ENCODE measurements at places on chromosomes 7 and 10. TPM values are rescaled to one million over a fixed set of nuclear protein-coding genes. Genes with fewer than 3 reads are reported as not detected.

The ADIRF gene
- total RNA-seq, result not detected

The WDR86 gene
- total RNA-seq, result 0.11 TPM

The GSTO2 gene
- 2.4 TPM for total RNA-seq

The HDAC9 gene
- total RNA-seq, result 0.25 TPM

The TEX47 gene
- not detected for total RNA-seq

The TMEM236 gene
- total RNA-seq, result 0.06 TPM

The DKK1 gene
- 499 TPM for total RNA-seq

The SORBS1 gene
- total RNA-seq, result 0.58 TPM

The SEMA3A gene
- 3.9 TPM for total RNA-seq

The BAMBI gene
- 11.3 TPM for total RNA-seq

The TMEM270 gene
- 0.13 TPM for total RNA-seq

The SEMA4G gene
- 8.4 TPM for total RNA-seq

The MSMB gene
- total RNA-seq, result 0.42 TPM

The ASB10 gene
- not detected for total RNA-seq

The OR2A7 gene
- not detected for total RNA-seq

The CHN2 gene
- 0.38 TPM for total RNA-seq

The SLC26A3 gene
- total RNA-seq, result not detected

The GPNMB gene
- total RNA-seq, result 3.6 TPM

The H2BK1 gene
- total RNA-seq, result not detected

The TMEM178B gene
- total RNA-seq, result 1.3 TPM

The SGMS1 gene
- 43.7 TPM for total RNA-seq

The CHST3 gene
- total RNA-seq, result 51.0 TPM

The C10orf143 gene
- total RNA-seq, result 0.39 TPM

The FKBP6 gene
- total RNA-seq, result not detected

The CDHR3 gene
- total RNA-seq, result 4.0 TPM

The MKI67 gene
- 57.6 TPM for total RNA-seq

The TSPAN14 gene
- total RNA-seq, result 140 TPM

The RBP4 gene
- 5.0 TPM for total RNA-seq

The CYP2C8 gene
- total RNA-seq, result not detected

The TYW1B gene
- 2.5 TPM for total RNA-seq

The HTR5A gene
- not detected for total RNA-seq

The TRUB1 gene
- total RNA-seq, result 14.1 TPM

The MKRN1 gene
- 55.3 TPM for total RNA-seq

The OR2A5 gene
- total RNA-seq, result not detected

The ASAH2B gene
- 4.3 TPM for total RNA-seq

The SHTN1 gene
- 25.9 TPM for total RNA-seq

The CDNF gene
- total RNA-seq, result 1.3 TPM

The OPN1SW gene
- total RNA-seq, result not detected

The CD36 gene
- not detected for total RNA-seq

The C10orf88 gene
- total RNA-seq, result 9.8 TPM

The CARD11 gene
- total RNA-seq, result 2.5 TPM

The NME8 gene
- not detected for total RNA-seq

The ERLIN1 gene
- 53.2 TPM for total RNA-seq

The KCNH2 gene
- 3.3 TPM for total RNA-seq

The TRIM74 gene
- total RNA-seq, result 0.55 TPM

The CTBP2 gene
- 120 TPM for total RNA-seq

The NACAD gene
- 0.31 TPM for total RNA-seq

The CRHR2 gene
- 0.06 TPM for total RNA-seq
